ENCODE measurements at places on chromosomes 1 and 21. TPM values are rescaled to one million over a fixed set of nuclear protein-coding genes. Genes with fewer than 3 reads are reported as not detected.

LRRIQ3 gene
- 0.83 TPM for total RNA-seq

C8A gene
- under 0.01 TPM for total RNA-seq

CCDC190 gene
- total RNA-seq, result not detected

ARMH1 gene
- total RNA-seq, result 1.3 TPM

VHLL gene
- not detected for total RNA-seq

Measured in smooth muscle cell of trachea (primary cell).